ENCODE measurements at places on chromosomes 2 and 18.

DNA sequence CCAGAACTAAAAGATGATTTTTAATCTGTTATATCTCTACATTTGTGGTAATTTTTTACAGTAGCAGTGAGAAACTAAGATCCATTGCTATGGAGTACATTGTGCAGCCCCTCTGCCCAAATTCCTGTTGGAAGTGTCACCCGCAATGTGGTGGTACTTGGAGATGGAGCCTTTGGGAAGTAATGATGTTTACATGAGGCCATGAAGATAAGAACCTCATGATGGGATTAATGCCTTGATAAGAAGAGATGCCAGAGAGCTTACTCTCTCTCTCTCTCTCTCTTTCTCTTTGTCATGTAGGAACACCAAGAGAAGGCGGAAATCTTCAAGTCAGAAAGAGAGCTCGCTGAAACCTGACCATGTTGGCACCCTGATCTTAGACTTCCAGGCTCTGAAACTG is 535.4 kb downstream of the PID1 start:
- DNase-seq, result no peak

- DNase-seq, result no peak
Measured at GRCh38 chr2:10919410-10919770, 7.7 kb downstream of the KCNF1 start.

GRCh38 chr2:65442420-65443020 is 10.1 kb upstream of the SPRED2 start:
- no peak for DNase-seq

- DNase-seq, result no peak
Measured at GRCh38 chr2:218387369-218388194, 5.5 kb downstream of the SLC11A1 start.

- no peak for DNase-seq
Measured at GRCh38 chr2:176599796-176600485, 330.7 kb downstream of the MTX2 start.

GRCh38 chr2:156005999-156006712 is 326.4 kb downstream of the NR4A2 start:
- no peak for DNase-seq

DNA sequence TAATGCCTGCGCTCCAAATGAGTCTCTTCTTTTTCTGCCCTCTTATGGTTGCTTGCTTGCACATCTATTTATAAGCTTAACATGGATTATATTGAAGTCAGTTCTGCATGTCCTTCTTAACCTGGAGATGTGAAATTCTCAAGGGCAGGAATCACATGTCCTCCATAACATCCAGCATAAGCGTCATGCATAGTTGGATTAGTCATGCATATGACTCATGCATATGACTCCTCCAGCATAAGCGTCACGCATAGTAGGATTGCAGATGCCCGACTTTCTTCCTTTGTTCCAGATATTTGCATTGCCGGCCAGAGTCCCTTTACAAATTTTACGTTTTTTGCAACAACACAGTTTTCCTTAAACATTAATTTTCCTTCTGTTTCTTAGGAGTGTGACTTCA is 308.6 kb downstream of the TGIF1 start:
- DNase-seq, result no peak

DNA sequence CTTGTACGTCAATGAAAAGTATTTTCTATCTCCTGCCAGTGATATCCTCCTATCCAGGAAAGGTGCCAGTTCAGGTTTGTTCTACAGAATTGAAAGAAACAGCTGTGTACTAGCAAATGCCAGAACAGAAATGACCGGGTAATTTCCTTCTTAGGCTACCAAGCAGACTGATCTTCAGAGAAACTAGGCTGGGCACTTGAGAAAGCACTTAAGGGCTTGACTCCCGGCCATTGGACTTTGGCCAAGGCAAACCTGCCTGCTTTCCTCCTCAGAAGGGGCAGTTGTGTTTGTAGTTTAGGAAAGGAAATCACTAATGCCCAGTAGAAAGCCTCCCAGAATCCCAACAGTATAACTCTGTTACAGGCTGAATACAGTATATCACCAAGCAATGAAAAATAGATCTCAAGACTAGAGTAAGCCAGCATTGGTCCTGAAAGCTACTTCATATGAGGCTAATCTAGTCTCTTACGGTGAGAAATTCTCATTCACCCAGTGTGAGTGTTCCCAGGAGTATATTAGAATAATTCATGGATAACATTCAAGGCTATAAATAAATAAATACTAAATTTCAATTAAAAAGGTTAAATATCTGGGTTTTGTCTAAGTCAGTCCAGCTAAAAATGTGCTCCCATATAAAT is 43.0 kb upstream of the COL5A2 start:
- no peak for DNase-seq

- no peak for DNase-seq
Measured at GRCh38 chr2:101124643-101125366, 26.4 kb downstream of the TBC1D8 start.

DNA sequence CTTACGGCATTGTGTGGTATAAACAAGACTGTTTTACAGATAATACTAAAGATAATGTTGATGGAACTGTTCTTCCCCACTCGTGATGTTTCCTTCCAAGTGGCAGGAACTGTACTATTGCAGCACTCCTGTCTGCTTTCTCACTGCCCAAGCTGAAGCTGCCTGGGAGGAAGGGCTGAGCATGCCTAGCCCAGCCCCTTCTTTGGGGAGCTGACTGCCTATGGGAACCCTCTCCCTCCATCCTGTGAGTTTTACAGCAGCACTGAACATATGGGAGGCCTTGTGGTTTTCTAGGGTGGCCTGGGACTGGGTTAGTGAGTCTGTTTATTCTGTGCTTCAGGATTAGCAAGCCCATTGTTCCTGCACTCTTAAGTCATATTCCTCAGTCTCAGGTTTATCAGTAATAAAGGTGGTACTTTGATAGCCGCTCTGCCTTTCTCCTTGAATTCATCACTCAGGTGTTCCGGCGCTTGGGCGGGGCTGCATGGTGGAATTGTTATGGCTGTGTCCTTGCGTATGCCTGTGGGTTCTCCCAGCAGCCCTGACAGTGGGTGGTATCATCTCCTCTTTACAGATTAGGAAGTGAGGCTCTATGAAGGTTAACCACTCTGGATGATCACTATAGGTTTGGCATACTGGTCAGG is 379.7 kb downstream of the PTPRM start:
- DNase-seq, result peak; percentile 52

Data from GDM1 (cell line).